ENCODE measurements at places on chromosomes 13 and 19. TPM values are rescaled to one million over a fixed set of nuclear protein-coding genes. Genes with fewer than 3 reads are reported as not detected.

DNA sequence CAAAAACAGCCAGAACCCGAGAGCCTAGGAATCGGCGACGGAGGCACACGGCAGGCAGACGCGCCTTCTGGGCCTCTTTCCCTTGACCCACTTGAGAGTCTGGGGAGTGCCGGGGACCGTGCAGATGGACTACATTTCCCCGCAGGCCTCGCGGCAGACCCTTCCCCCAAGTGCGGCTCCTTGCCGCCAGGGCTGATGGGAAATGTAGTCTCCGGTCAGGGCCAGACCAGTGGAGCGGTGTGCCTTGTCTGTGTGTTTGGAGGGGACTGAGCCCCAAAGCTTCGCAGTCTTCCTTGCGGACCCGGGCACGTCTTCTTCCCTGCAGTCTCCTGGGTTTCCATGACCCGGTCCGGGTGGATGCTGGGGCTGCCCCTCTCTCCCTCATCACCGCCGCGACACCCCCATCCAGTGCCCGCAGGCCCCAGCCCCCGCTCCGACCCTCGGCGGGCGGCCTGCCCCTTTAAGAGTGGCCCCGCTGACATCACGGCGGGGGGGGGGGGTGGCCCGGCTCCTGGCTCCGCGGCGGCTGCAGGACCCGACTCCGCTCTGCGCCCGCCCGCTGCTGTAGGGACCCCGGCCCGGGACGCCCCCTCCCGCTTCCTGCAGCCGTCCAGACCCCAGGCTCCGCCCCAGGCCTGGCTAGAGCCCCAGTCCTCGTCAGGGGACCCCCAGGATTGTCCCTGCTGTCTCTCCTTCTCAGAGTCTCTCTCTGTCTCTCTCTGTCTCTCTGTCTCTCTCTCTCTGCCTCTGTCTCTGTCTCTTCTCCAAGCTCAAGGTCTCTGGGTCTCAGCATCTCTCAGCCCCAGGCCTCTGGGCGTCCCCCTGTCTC, 758 bp upstream of the CACNG7 start:
- no peak overlapping the region for H3K27ac ChIP-seq
- H3K36me3 ChIP-seq = no peaks in the 10 kb centered on the region
- H3K4me3 ChIP-seq = no peak overlapping the region
- peak; percentile 34 for DNase-seq
- H3K27me3 ChIP-seq = peaks cover 3% of the 10 kb centered on the region

DNA sequence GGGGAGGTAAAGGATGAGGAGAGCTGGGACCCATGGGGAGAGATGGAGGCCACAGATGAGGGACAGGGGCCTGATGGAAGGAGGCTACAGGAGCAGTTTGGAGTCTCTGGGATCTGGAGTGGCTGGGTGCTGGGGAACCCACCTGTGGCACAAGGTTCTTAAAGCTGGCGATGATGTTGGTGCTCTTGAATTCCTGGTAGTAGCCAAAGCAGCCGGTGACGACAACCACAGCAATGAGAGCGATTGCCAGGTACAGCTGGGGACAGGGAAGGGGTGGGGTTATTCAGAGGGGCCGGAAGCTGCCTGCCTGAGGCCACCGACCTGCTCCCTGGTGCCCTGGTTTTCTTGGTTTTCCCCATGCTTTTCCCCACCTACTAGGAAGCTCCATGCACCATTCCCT, 2.8 kb downstream of the ATP4A start:
- no peak for DNase-seq
- H3K4me3 ChIP-seq = no peak overlapping the region
- H3K36me3 ChIP-seq = no peaks in the 10 kb centered on the region

The LGI4 gene
- total RNA-seq = 3.1 TPM

The ICAM5 gene
- 0.74 TPM for total RNA-seq

GRCh38 chr19:19551853-19552192, 13.8 kb downstream of the CILP2 start:
- no peaks in the 10 kb centered on the region for H3K4me1 ChIP-seq
- H3K27me3 ChIP-seq = no peaks in the 10 kb centered on the region
- no peak overlapping the region for H3K4me3 ChIP-seq
- no peak for DNase-seq

- no peak for DNase-seq
- H3K27ac ChIP-seq = no peak overlapping the region
- H3K4me1 ChIP-seq = no peaks in the 10 kb centered on the region
These were observed 60.8 kb downstream of the C13orf42 start for GRCh38 chr13:51050021-51050830.

The SAE1 gene
- total RNA-seq = 31.9 TPM

- H3K4me1 ChIP-seq = peaks cover 11% of the 10 kb centered on the region
- peak; percentile 93 for DNase-seq
- H3K27ac ChIP-seq = no peak overlapping the region
- H3K27me3 ChIP-seq = no peaks in the 10 kb centered on the region
- H3K36me3 ChIP-seq = no peaks in the 10 kb centered on the region
- H3K4me3 ChIP-seq = peak overlapping the region; percentile 54
These were observed 3.2 kb downstream of the CCDC194 start for GRCh38 chr19:17390665-17391370.

DNA sequence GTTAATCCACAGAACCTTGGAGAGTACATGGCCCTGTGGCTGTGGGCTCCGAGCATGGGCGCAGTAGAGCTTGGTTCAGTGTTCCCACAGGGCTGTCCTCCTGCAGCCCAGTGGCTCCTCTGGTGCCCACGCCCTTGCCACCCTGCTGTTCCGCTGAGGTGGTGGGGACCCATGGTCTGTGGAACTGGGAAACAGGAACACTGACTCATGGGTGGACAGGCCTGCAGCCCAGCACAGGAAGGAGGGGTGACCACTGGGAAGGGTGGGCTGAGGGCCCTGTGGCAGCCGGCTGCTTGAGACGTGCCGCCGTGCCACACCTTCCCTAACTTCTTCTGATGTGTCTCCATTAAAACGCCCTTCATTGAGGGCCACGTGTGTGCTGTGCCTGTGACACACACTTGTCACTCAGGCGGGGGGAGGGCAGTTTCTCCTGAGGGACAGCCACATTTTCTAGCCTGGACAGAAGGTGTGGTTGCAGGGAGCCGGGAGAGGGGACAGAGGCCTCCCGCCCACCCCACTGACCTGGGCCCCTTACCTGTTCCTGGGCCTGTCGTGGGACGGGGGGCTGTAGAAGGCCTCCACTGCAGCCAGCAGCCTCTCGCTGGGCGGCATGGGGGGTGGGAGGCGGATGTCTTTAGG, 21.1 kb downstream of the CHERP start:
- H3K36me3 ChIP-seq = no peaks in the 10 kb centered on the region
- H3K4me1 ChIP-seq = no peaks in the 10 kb centered on the region
- no peak overlapping the region for H3K27ac ChIP-seq
- H3K4me3 ChIP-seq = no peak overlapping the region
- H3K27me3 ChIP-seq = no peaks in the 10 kb centered on the region

- no peak overlapping the region for H3K4me3 ChIP-seq
- H3K27ac ChIP-seq = no peak overlapping the region
- DNase-seq = no peak
These were observed 2463.1 kb downstream of the PCDH9 start for GRCh38 chr13:64767054-64767453.

DNA sequence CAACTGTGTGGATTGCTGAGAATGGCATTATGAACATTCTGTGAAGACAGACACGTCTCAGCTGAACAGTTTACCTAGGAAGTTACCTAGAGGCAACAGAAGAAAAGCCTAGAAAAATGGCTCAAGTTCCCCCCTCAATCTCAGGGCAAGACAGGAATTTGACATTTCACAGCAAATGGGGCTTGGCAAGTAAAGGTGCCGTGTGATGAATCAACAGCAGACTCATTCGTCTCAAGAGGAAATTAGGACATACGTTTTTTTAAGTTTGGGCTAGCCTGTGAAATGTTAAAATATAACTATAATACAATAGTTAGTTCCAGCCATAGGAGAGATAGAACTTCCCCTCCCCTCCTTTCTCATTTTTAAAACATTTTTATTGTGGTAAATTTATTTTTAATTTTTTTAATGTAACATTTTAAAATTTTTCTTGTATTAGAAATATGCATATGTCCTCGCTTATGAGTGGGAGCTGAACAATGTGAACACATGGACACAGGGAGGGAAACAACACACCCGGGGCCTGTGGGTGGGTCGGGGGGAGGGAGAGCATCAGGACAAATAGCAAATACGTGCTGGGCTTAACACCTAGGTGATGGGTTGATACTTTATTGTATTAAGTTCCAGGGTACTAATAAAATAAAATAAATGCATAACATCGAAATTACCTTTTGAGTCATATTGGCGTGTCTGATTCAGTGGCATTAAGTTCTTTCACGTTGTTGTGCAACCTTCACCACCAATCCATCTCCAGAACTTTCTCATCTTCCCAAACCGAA, 116.0 kb downstream of the COL4A2 start:
- H3K36me3 ChIP-seq = no peaks in the 10 kb centered on the region
- H3K4me3 ChIP-seq = no peak overlapping the region
- H3K4me1 ChIP-seq = peaks cover 2% of the 10 kb centered on the region
- H3K27me3 ChIP-seq = no peaks in the 10 kb centered on the region

- H3K27ac ChIP-seq = no peak overlapping the region
- DNase-seq = no peak
- no peaks in the 10 kb centered on the region for H3K27me3 ChIP-seq
- no peak overlapping the region for H3K4me3 ChIP-seq
- no peaks in the 10 kb centered on the region for H3K4me1 ChIP-seq
These were observed 3.6 kb downstream of the FAM187B start for GRCh38 chr19:35224681-35225571.

DNA sequence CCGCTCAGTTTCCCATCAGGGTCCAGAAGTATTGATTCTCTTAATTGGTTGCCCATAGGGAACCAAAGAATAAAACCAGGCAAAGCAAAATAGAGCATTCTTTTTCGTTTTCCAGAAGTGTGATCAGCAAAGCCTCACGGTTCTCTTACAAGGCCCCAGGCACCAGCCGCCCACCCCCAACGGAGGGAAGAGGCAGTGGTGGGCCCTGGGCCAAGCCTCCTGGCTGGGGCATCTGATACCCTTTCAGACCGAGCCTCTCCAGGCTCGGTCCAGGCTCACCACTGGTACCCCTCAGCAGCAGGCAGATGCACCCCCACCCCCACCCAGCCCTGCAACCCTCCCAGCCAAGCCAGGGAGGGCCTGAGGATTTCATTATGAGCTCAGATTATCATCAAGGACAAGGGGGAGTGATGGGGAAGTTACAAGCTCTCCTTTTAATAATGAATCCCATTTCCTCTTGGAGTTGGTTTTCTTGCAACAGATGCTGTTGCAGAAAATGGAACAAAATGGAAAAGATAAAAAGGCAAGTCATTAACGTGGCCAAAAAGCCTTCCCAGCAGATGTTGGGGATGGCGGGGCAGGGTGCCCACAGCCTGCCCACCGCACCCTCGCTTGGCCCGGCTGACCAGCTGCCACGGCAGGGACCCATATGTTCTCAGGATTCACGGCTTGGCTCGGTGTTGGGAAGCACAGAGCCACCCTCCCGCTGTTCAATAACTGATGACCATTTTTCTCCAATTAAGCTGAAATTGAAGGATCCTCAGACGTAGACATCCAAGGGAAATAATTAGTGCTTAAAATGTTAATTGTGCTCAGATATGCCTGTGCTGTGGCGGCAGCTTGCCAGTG, 45.9 kb upstream of the KCTD15 start:
- no peaks in the 10 kb centered on the region for H3K36me3 ChIP-seq
- H3K27ac ChIP-seq = no peak overlapping the region
- H3K27me3 ChIP-seq = no peaks in the 10 kb centered on the region
- no peak overlapping the region for H3K4me3 ChIP-seq
- DNase-seq = no peak
- no peaks in the 10 kb centered on the region for H3K4me1 ChIP-seq

- no peak overlapping the region for H3K4me3 ChIP-seq
- no peaks in the 10 kb centered on the region for H3K4me1 ChIP-seq
- no peak for DNase-seq
- no peak overlapping the region for H3K27ac ChIP-seq
These were observed 8.7 kb downstream of the PLPP2 start for GRCh38 chr19:282501-282900.

The WASF3 gene
- 33.7 TPM for total RNA-seq

The TYROBP gene
- 31.4 TPM for total RNA-seq

DNA sequence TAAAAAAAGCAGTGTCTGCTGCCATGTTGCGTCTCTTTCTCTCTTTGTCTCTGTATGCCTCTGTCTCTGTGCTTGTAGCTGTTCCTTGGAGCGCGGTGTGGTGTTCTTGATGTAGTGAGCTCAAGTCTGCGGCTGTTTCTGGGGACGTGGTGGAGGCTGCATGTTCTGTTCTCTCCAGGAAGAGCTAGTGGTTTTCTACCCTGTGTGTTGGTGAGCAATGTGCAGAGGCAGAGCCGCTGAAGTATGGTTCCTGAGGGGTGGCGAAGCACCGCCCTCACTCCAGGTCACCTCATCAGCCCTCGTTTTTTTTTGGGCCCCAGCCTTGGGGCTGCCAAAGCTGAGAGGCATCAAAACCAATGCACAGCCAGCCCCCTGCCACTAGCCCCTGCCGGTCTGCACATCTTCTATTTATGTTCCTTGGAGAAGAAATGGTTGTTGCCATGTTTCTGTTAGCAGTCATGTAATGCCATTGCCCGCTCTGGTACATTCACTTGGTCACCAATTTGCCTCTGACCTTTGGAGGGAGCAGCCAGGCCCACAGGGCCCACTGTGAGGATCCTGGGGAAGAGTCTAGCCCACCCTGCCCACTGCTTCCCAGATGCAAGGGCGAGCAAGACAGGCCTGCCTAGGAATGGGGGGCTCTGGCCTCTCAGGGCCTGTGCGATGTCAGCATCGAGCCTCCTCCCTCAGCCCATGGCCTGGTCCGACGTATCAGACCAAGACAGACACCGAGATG, 7.2 kb downstream of the HNRNPL start:
- H3K36me3 ChIP-seq = no peaks in the 10 kb centered on the region
- H3K27me3 ChIP-seq = no peaks in the 10 kb centered on the region
- H3K27ac ChIP-seq = no peak overlapping the region
- no peak overlapping the region for H3K4me3 ChIP-seq
- peaks cover 2% of the 10 kb centered on the region for H3K4me1 ChIP-seq
- no peak for DNase-seq

The FFAR3 gene
- 0.25 TPM for total RNA-seq

- no peaks in the 10 kb centered on the region for H3K4me1 ChIP-seq
- peak within 1 kb of the TSS; percentile 66 for H3K4me3 ChIP-seq
- DNase-seq = peak; percentile 85
- H3K27ac ChIP-seq = peak within 1 kb of the TSS; percentile 89
- H3K27me3 ChIP-seq = no peaks in the 10 kb centered on the region
These were observed at the start of gene UBE2L5 for GRCh38 chr13:30422054-30422839. Gene UBE2L5 (plus strand): TSS chr13:30422493. CDS start chr13:30427991, 5,498 bp downstream.

GRCh38 chr19:7456964-7457541, 31.8 kb downstream of the PEX11G start:
- no peak overlapping the region for H3K4me3 ChIP-seq
- H3K4me1 ChIP-seq = no peaks in the 10 kb centered on the region
- no peaks in the 10 kb centered on the region for H3K36me3 ChIP-seq
- no peak overlapping the region for H3K27ac ChIP-seq
- no peaks in the 10 kb centered on the region for H3K27me3 ChIP-seq

Measured in ovary (tissue), 10 donors.